ENCODE measurements at places on chromosomes 13 and 19.

- no peak for DNase-seq
Measured at GRCh38 chr13:110354715-110355473, 47.8 kb downstream of the COL4A2 start.

DNA sequence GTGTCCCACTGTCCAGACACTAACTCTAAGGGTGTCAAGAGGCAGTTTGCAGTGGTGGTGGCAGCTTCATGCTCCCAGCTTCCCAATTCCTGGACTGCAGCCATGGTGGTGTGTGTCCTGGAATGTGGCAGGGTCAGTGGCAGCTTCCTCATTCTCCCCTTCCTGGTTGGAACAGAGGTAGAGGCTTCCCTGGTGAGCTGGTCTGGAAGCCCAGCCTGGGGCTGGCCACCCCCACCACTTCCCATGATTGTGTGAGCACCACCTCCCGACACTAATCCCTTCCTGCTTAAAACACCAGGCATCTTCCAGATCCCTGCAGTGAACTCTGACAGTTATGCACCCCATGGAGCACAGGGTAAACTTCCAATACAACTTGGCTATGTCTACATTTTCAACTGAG, 134.9 kb downstream of the RAP2A start:
- DNase-seq: no peak

DNA sequence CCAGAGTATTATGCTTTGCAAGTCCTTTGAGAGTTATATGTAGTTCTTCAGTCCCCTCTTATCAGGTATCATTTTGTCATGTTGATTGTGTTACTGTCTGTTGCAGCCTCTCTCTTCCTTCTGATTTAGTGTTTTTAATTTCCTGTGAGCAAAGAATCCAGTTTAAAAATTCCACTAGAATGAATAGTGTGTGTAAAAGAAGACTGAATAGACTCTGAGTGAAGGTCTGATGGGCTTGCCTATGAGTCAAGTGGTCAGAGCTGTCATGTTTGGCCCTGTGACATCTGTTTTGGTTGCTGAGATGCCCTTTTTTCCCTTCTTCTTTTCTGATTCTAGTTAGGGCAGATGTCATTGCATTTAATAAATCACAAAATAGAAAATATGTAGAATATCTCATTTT, 23.3 kb upstream of the KCTD4 start:
- DNase-seq: no peak

DNA sequence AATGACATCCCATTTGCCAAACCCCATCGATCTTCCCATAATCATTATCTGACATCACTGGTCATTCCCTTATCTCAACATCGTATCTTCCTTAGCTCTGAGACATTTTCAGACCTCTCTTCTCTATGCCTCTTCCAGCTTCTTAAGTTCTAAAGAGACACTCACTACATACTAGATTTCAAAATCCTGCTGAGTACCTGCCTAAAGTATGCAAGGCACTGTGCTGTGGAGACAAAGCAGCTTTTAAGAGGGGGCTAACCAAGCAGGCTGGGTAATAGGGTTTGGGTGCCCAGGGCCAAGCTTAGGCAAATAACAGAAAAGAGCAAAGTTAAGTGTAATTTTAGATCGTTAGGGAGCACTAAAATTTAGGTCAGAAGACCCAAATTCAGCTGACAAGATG, 3.4 kb upstream of the POMP start:
- no peak for DNase-seq

DNA sequence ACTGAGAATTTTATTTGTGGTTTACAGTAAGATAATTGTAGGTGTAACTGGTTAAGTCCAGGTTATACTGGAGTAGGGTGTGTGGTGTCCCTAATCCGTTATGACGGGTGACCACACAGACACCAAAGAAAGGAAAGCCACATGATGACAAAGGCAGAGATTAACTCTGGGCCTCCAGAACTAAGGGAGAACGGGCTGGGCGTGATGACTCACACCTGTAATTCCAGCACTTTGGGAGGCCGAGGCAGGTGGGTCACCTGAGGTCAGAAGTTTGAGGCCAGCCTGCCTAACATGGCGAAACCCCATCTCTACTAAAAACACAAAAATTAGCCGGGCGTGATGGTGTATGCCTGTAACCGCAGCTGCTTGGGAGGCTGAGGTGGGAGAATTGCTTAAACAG, 10.2 kb upstream of the FUT2 start:
- no peak for DNase-seq

DNA sequence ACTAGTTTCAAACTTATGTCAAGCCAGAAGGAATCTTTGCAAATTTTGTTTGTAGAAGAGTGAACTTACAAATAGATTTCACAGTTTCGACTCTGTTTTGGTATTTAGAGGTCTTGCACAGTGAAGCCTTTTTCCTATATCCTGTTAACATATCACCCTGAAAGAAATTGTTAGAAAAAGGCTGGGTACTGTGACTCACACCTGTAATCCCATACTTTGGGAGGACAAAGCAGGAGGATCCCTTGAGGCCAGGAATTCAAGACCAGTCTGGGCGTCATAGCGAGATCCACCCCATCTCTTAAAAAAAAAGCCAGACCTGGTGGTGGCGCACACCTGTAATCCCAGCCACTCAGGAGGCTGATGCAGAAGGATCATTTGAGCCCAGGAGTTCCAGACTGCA, 224.0 kb downstream of the GGACT start:
- no peak for DNase-seq

- no peak for DNase-seq
Measured at GRCh38 chr19:12668932-12669269, 2.3 kb downstream of the WDR83 start.

DNA sequence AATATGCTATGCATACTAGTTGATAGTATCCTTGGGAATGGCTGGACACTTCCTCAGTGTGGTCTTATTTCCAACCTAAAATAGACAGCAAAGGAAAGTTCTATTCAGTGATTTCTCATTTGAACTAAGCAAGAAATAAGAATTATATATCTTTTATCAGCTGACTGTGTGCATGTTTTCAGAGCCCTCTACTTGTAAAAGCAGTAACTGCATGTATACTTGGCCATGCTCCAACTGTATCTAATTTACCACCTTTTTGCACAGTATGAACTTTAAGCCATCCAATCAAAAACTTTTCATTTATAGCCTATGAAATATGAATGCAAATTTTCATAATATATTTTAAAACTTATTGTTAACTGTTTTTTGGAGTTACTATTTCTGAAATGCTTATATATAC, 136.4 kb upstream of the PCDH9 start:
- no peak for DNase-seq

GRCh38 chr19:6225232-6225865, 54.4 kb downstream of the MLLT1 start:
- DNase-seq: no peak

- DNase-seq: no peak
Measured at GRCh38 chr13:111561091-111561781, 240.8 kb downstream of the TEX29 start.

DNA sequence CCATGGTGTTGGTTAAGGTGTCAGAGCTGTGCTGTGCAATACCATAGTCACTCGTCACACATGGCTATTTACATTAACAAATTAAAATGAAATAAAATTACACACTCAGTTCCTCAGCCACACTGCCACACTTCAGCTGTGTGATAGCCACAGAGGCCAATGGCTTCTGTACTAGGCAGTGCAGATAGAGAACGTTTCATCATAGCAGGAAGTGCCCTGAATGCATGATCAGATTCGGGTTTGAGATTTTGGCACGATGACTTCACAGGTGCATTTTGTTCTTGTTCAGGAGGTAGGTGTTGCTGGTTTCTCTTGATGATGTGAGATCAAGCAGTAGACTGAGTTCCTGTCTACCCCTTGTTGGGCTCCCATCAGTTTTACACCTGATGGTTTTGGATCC, 6.5 kb downstream of the ARMC6 start:
- DNase-seq: no peak

GRCh38 chr19:38539751-38540150, 78.0 kb downstream of the MAP4K1 start:
- no peak for DNase-seq
